ENCODE measurements at places on chromosomes 2 and 18. TPM values are rescaled to one million over a fixed set of nuclear protein-coding genes. Genes with fewer than 3 reads are reported as not detected.

Gene RUFY4
- not detected for total RNA-seq

Gene FAM124B
- total RNA-seq = 2.0 TPM

Gene IL1B
- not detected for total RNA-seq

Gene ARHGAP28
- 15.4 TPM for total RNA-seq

Gene TSPYL6
- not detected for total RNA-seq

Gene SLC16A14
- 2.1 TPM for total RNA-seq

- no peaks in the 10 kb centered on the region for H3K4me1 ChIP-seq
- no peak for DNase-seq
- H3K27ac ChIP-seq = no peak overlapping the region
- H3K4me3 ChIP-seq = no peak overlapping the region
- no peaks in the 10 kb centered on the region for H3K36me3 ChIP-seq
Observed at GRCh38 chr2:169397697-169398096, 35.4 kb upstream of the LRP2 start.

DNA sequence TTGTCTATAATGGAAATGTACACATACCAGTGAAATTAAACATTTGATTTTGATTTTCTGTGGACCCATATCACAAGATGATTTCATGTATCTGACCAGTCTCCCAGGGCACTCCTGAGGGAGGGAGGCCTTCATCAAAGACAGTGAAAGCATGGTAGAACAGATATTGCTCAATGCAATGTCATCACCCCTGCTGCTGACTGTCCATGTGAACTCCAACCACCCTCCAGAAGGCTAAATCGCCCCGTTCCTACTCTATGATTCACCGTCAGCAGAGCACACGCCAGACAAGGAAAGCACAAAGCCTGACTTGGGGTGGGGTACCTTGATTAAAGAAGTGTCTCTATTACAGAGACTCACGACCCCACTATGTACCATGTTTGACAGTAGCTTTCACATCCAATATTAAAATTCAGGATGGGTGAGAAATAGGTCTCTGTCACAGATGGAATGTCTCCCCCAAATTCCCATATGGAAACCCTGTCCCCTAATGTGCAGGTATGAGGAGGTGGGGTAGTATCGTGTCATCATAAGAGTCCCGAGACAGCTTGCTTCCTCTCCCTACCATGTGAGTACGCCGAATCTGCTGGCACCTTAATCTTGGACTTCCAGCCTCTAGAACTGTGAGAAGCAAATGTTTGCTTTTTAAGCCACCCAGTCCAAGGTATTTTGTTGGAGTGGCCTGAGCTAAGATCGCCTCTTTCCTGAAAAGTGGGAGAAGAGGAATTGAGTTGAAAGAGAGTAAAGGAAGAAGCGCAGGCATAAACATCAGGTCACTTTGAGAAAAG, 42.4 kb downstream of the CYB5A start:
- H3K4me1 ChIP-seq = no peaks in the 10 kb centered on the region
- no peak overlapping the region for H3K4me3 ChIP-seq
- H3K27ac ChIP-seq = no peak overlapping the region
- peaks cover 4% of the 10 kb centered on the region for H3K36me3 ChIP-seq

DNA sequence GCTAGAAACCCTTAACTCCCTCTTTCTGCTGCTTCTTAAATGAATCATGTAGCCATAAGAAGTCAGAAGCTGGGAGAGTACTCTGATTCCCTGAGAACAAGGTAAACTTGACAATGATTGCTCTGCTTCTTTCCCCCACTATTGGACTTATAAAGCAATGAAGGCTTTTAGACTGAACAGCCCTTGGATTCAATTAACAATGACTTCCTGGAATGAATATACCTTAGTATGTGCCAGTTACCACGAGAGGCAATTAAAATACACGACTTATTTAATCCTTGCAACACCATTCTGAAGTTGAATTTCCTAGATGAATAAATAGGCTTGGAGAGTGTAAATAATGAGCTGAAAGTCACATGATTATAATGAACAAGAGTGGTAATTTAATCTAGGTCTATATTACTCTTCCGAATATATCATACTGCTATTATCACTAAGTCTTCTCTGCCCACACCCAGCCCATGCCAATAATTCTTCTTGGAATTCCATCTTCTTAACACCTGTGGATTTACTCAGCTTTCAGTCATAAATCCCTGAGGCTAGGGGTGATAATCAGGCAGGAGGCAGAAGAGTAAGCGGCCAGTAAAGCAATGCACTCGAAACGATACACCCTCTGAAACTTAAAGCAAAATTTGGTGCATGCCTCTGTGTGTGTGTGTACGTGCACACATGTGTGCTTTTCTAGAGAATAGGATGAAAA, 170.2 kb downstream of the ATAD2B start:
- no peaks in the 10 kb centered on the region for H3K36me3 ChIP-seq
- no peak overlapping the region for H3K4me3 ChIP-seq
- H3K4me1 ChIP-seq = no peaks in the 10 kb centered on the region
- no peak overlapping the region for H3K27ac ChIP-seq
- no peaks in the 10 kb centered on the region for H3K27me3 ChIP-seq
- no peak for DNase-seq

DNA sequence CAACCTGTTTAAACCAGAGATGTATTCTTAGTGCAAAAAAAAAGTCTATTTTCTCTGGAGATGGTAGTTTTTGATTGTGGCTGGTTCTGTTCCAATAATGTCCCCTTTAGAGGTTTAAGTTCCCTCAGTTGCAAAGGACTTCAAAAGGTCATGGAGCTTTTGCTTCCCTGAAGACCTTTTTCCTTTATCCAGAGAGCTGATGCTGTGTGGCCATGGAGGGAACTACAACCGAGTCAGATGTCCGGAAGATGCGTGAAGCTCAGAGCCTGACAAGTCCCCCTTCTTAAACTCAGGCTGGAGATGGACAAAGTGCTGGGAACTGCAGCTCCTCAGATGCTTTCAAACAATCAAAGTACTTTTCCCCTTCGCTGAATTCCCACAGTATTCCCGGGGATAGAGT, 176.1 kb downstream of the TMEM18 start:
- no peak overlapping the region for H3K4me3 ChIP-seq
- DNase-seq = no peak
- H3K4me1 ChIP-seq = no peaks in the 10 kb centered on the region
- no peaks in the 10 kb centered on the region for H3K36me3 ChIP-seq
- no peak overlapping the region for H3K27ac ChIP-seq

DNA sequence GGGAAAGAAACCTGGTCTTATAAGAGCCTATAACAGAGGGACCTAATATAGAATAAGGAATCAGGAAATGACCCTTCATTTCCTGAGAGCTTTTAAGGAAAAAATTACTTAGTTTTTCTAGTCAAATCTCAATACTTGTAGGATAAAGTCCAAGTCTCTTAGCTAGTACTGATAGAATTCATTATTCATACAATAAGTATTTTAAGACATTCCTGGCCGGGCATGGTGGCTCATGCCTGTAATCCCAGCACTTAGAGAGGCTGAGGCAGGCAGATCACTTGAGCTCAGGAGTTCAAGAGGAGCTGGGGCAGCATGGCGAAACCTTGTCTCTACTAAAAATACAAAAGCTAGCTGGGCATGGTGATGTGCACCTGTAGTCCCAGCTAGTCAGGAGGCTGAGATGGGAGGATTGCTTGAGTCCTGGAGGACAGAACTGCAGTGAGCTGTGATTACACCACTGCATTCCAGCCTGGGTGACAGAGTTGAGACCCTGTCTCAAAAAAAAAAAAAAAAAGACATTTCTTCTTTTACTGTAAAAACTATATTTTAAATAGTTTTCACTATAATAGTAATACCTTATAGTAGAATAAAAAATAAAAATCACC, 3.2 kb downstream of the RAB3GAP1 start:
- no peak for DNase-seq
- H3K4me1 ChIP-seq = 0 out of 2 replicates have a peak, but pooled peaks cover 6% of the 10 kb centered on the region
- H3K27me3 ChIP-seq = no peaks in the 10 kb centered on the region
- H3K36me3 ChIP-seq = no peaks in the 10 kb centered on the region
- no peak overlapping the region for H3K4me3 ChIP-seq

- H3K27ac ChIP-seq = no peak overlapping the region
- DNase-seq = no peak
- H3K27me3 ChIP-seq = no peaks in the 10 kb centered on the region
- H3K36me3 ChIP-seq = no peaks in the 10 kb centered on the region
- no peak overlapping the region for H3K4me3 ChIP-seq
Observed at GRCh38 chr18:54220406-54220805, 4.1 kb downstream of the MBD2 start.

- H3K27ac ChIP-seq = no peak overlapping the region
- no peaks in the 10 kb centered on the region for H3K4me1 ChIP-seq
- H3K27me3 ChIP-seq = no peaks in the 10 kb centered on the region
- H3K4me3 ChIP-seq = no peak overlapping the region
- no peak for DNase-seq
- no peaks in the 10 kb centered on the region for H3K36me3 ChIP-seq
Observed at GRCh38 chr2:174673876-174674275, 76.3 kb upstream of the WIPF1 start.

- H3K27ac ChIP-seq = no peak overlapping the region
- DNase-seq = no peak
- peaks cover 32% of the 10 kb centered on the region for H3K4me1 ChIP-seq
- no peak overlapping the region for H3K4me3 ChIP-seq
- no peaks in the 10 kb centered on the region for H3K27me3 ChIP-seq
Observed at GRCh38 chr2:230873661-230874401, 9.1 kb downstream of the ITM2C start.

GRCh38 chr2:133303150-133303549, 265.1 kb downstream of the NCKAP5 start:
- H3K27me3 ChIP-seq = no peaks in the 10 kb centered on the region
- DNase-seq = no peak
- no peak overlapping the region for H3K4me3 ChIP-seq
- H3K27ac ChIP-seq = no peak overlapping the region
- H3K4me1 ChIP-seq = no peaks in the 10 kb centered on the region

DNA sequence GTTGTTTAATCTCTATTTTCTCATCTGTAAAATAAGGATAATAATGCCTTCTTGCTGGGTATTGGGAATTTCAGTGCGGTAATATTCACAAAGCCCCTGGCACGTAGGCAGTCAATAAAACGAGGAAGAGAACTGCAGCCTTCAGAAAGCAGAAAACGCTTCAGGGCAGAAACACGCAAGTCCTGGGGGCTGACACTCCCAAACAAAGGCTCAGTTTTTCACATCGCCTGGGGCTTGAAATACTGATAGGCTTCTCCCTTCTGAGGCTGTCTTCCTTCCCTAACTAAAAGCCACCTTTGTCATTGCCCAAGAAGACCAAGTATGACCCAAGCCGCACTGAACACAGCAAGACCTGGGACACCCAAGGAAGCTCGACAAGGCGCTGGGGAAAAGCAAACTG, 32.4 kb downstream of the TMEM177 start:
- H3K27me3 ChIP-seq = no peaks in the 10 kb centered on the region
- DNase-seq = no peak
- H3K27ac ChIP-seq = no peak overlapping the region
- H3K36me3 ChIP-seq = no peaks in the 10 kb centered on the region

DNA sequence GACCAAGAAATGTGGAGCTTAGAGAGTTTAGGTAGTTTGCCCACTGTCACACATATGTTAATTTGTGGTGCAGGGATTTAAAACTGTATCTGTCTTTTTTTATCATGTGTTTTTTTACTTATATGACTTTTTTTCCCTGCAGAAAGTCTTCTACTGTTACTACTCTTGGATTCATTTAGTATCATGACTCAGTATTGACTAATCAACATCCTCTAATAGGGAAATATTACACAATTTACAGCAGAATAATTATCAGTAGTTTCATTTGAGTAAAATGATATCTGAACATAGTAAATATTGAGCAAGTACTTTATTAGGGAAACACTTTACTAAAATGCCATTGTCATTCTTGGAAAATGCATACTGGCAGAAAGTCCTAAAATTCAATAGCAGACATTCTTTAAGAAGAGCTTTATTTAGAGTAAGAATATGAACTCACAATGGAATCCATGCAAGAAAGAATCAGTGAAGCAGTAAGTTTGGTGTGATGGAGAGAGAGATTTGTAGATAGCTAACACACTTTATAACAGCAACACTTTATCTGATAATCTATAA, 425.9 kb upstream of the SLC8A1 start:
- H3K4me3 ChIP-seq = no peak overlapping the region
- H3K4me1 ChIP-seq = no peaks in the 10 kb centered on the region
- no peaks in the 10 kb centered on the region for H3K27me3 ChIP-seq
- no peak for DNase-seq
- H3K27ac ChIP-seq = no peak overlapping the region
- no peaks in the 10 kb centered on the region for H3K36me3 ChIP-seq

- no peaks in the 10 kb centered on the region for H3K27me3 ChIP-seq
- H3K27ac ChIP-seq = no peak overlapping the region
- no peaks in the 10 kb centered on the region for H3K4me1 ChIP-seq
- DNase-seq = no peak
- H3K4me3 ChIP-seq = no peak overlapping the region
- no peaks in the 10 kb centered on the region for H3K36me3 ChIP-seq
Observed at GRCh38 chr2:27792759-27793158, 21.2 kb downstream of the MRPL33 start.

- no peaks in the 10 kb centered on the region for H3K36me3 ChIP-seq
- no peak overlapping the region for H3K27ac ChIP-seq
- H3K4me3 ChIP-seq = no peak overlapping the region
- H3K4me1 ChIP-seq = no peaks in the 10 kb centered on the region
Observed at GRCh38 chr2:177056481-177056929, 156.1 kb upstream of the HNRNPA3 start.

All from H1 (cell line).